ENCODE measurements at places on chromosomes 3 and 15.

- no peak for DNase-seq
Measured at GRCh38 chr3:52318186-52318816, 2.2 kb downstream of the DNAH1 start.

- no peak for DNase-seq
Measured at GRCh38 chr15:29226436-29227208, 43.0 kb downstream of the NSMCE3 start.

DNA sequence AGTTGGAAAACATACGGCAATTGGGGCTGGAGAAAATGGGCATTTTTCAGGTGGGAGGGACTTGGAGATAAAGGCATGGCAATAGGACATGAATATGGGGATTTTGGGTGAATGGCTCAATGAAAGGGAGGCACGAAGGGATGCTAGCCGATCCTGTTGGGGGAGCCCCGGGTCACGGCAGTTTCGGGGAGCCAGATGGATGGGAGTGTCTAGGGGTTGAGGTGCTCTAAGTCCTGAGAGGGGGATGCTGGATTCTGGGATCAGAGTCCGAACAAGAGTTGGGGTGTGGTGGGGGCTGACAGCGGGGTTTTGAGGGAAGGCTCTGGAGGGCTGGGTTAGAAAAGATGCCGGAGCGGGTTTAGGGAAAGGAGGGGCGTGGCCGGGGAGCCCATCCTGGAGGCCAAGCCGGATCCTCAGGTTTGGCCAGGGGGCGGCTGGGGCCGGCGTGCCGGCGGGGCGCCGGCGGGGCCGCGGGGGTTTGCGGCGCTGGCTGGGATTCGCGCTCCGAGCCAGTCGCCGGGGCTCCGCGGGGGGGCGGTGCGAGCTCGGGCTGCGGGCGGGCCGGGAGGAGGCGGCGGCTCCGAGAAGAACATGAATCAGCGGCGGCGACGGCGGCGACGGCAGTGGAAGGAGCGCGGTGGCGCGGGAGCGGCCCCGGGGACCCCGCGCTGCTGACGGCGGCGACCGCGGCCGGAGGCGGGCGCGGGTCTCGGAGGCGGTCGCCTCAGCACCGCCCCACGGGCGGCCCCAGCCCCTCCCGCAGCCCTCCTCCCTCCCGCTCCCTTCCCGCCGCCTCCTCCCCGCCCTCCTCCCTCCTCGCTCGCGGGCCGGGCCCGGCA, at the start of gene TYRO3:
TSS of gene TYRO3 (plus strand) at position 813 of the 839 bp plus-strand sequence. CDS start 46 bp downstream, outside the sequence.
- DNase-seq, result no peak

DNA sequence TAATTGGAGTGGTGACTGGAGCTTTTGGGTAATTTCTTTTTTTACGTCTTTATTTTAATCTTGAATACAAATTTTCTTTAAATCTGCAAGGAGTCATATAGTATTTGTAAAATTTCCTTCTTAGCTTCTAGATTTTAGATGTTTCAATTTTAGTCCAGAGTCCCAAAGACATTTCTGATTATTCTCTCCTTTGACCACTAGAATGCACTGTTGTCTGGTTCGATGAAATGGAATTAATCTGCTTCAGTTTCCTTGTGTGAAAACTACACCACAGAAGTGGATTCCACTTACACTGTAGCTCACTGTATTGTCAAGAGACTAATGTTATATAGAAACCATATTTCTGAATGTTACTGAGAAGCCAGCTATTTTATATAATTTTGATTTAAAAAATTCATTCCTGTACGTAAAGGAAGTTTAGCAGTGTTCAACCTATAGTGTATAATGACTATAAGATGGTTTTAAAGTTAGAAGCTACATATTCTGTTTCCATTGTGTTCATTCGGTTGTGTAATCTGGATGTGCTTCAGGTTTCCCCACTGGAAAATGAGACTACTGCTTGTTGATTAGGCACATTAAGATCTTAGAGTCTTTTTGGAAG, 6.1 kb downstream of the GRAMD1C start:
- DNase-seq, result no peak

DNA sequence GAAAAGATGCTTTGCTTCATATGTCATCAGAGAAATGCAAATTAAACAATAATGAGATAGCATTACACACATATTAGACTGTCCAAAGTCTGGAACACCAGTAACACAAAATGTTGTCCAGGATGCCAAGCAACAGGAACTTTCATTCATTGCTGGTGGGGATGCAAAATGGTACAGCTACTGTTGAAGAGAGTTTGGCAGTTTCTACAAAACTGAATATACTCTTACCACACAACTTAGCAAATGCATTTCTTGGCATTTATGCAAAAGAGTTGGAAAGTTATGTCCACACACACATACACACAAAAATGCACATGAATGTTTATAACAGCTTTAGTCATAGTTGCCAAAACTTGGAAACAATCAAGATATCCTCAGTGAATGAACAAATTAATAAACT, 195.2 kb upstream of the MME start:
- no peak for DNase-seq

GRCh38 chr3:124826703-124827102, 60.5 kb downstream of the ITGB5 start:
- no peak for DNase-seq

GRCh38 chr3:196641333-196642054, 2.0 kb downstream of the NRROS start:
- DNase-seq, result no peak

DNA sequence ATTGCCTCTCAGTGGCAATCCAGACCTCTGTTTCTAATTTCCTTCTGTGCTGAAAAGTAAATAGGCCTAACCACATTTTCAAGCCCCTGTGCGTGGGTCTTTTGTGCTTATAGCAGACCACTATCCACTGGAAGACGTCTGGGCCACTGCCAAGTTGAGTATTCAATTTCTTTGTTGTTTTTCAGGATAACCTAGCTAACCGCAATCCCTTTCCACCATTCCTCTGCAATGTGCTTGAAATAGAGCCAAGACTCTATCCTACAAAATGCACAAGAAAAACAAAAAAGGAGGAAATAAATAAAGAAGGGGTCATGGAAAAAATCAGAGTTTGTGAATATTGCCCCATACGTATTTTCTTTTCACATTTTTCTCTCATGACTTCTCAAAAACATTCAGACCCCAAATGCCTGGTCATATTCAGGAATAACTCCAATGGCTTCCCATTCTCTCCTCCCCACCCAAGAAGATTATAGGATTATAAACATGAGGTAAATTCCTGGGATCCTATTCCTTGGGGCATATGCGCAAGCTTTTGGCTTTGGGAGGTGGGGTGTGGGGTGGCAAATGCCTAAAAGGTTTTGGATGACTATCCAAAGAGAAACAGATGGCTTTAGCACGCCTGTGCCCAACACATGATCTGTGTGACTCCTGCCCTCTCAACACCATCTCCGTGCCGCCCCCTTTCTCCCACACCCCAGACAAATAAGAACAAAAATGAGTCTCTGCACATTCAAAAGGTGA, 217.9 kb upstream of the THBS1 start:
- peak; percentile 13 for DNase-seq

GRCh38 chr3:188299708-188300107, 145.8 kb downstream of the LPP start:
- no peak for DNase-seq

DNA sequence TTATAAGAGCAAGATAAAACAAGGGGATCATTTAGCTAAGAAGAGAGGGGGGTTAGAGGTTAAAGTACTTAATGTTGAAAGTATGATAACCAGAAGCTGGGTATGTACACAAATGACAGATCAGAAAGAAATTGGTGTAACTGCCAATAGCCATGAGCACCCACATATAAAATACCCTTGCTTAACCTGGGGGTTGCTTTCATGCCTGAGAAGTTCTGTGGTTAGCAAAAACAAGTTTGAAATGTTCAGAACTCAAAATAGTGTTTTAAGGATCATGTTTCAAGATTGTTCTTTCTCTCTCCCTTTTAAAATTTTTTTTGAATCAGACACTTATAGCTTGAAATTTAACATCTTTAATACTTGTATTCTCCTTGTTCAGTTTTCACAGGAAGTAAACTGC, 321.4 kb upstream of the GBE1 start:
- DNase-seq, result no peak

- no peak for DNase-seq
Measured at GRCh38 chr3:15475161-15475560, 46.3 kb downstream of the COLQ start.

DNA sequence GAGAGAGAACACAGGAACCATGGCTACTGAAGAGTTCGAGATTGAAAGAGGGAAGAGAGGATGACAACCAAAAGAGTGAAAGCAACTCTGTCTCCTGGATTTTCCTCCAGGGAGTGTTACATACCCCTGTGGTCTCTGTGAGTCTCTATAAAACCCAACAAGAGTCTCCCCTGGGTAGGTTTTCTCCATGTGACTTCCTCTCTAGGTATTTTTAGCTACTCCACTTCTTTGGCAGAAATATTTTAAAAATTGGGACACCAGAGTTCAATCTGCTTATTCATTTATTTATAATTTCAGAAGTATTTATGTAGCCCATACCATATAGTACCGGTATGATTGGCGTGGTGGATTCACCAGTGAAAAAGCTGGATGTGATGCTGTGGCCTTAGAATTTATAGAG, 671.7 kb upstream of the NR2F2 start:
- DNase-seq, result no peak

DNA sequence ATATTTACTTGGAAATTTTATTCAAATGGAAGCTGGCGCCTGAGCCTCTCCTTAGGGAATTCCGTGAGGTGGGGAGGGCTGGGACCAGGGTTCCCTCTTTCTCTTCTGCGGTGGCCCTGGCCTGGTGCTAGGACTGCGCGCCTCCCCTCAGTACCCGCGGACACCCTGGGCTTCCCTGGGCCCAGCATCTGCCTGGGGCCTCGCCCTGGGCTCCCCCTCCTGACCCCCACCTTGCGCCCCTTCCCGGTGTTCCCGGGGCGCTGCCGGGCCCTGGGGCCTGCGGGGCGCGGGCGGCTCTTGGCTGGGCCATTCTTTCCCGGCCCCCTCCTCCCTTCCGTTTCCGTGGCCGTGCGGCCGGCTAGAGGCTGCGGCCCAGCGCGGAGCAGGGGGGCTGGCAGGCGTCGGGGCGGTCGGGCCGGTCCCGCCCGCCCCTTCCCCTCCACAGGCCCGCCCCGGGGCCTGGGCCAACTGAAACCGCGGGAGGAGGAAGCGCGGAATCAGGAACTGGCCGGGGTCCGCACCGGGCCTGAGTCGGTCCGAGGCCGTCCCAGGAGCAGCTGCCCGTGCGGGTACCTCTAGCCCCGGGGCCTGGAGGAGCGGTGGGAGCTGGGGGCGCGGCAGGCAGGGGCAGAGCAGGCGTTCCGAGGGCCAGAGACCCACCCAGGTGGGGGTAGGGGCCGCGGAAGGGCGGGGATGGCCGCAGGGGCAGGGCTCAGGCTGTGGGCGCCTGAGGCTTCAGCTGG, at the start of gene FES:
TSS of gene FES (plus strand) at position 529 of the 743 bp plus-strand sequence. CDS start 542 bp downstream, outside the sequence.
- DNase-seq, result no peak

DNA sequence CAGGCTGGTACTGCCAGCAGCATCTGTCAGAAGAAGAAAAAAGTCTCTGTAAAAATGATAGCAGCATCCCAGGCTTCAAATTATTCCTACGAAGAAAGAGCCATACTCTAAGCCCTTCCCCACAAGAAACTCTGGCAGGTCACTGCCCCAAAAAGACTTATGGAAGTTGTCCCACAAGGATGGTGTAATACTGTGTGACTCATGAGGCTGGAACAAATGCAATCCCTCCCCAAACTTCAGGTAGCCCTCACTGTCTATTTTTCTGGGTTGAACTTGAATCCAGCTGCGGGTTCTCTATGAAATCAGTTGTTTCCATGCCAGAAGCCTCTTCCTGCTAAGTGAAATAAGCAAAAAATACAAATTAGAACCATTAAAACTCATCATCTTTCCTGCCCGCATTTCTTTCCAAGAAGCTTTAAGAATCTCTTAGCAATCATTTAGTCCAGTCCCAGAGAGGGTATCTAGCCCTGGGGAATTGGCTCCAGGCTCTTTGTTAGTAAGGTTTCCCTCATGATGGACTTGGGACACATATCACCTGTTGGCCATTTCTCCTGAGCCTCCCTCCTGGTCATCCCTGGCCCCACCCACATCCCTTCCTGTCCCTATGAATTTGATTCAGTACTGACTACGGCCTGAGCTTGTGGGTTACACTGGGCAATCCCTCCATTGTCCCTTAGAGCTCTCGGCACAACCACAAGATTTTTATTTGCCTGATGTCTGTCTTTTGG, 51.7 kb downstream of the FAM174B start:
- no peak for DNase-seq

DNA sequence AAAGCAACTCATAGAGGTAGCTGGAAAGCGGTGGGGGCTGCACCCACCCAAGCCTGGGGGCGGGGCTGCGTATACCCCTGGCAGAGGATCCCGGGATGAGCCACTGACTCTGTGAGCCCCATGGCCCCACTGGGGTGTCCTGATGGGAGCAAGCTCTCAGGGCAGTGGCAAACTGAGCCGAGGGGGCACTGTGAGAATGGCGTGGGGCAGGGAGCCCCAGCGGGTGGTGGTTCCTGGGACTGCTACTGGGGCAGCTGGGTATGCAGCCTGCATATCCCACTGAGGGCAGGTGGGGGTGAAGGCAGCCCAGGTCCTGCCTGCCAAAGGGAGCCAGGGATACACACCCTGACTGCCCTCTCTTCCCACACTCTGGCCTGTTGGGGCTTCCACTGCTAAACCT, 59.4 kb downstream of the DNAJB8 start:
- DNase-seq, result no peak

DNA sequence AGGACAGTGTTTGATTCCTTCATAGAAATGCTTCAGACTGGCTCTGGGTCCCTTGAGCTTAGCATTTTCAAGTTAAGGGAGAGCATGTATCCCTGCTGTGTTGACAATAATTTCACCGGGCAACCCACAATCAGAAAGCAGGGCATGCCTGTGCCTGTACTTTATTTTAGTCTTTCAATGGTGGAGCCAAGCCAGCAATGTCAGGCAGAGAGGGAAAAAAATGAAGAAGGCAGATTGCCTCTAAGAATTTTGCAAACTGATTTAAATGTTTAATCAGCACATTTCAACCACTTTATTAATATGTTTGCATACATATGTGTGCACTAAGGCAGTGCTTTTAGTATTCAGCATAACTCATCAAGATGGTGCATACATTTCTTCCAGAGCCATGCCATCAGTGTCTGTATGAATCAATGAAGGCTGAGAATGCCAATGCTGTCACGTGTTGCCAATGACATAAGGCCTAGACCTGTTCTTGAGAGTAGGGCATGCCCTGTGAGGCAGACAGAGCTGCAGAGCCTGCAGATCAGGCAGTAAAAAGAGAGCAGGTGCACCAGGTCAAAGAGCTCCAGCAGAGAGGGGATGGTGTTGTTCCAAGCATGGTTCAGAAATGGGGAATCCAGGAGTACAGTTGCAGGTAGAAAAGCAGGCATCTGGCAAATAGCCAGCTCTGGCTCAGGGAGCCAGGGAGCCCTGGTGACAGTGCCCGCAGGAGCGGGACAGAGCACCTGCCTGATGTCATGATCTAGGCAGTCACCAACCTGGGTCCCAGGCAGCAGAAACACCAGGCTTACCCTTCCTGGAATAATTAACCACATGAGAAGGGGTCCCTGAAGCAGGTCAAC, 508.5 kb downstream of the GABRG3 start:
- peak; percentile 10 for DNase-seq

- no peak for DNase-seq
Measured at GRCh38 chr3:152970851-152971250, 135.9 kb downstream of the P2RY1 start.

DNA sequence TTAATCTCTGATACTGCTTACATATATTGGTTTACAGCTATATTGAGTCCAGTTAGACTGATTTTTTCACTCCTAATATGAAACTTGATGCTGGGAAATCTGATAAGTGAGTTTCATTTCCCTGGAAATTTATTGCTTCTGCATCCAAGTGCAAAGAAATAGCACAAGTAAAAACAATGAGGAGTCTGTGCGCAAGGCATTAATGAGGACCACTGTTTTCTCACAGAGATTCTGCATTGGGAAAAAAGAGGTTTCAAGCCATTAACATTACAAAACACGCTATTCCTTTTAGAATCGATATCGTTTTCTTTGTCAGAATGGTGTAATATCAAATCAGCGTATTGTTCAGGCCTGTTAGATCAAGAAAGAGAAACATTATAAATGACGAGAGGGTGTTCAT, 723.3 kb upstream of the ARRDC4 start:
- no peak for DNase-seq

Data from NCI-H187 treated with DMSO at 0.1 percent for 48 hours (cell line).